ENCODE measurements at places on chromosomes 5 and 9.

DNA sequence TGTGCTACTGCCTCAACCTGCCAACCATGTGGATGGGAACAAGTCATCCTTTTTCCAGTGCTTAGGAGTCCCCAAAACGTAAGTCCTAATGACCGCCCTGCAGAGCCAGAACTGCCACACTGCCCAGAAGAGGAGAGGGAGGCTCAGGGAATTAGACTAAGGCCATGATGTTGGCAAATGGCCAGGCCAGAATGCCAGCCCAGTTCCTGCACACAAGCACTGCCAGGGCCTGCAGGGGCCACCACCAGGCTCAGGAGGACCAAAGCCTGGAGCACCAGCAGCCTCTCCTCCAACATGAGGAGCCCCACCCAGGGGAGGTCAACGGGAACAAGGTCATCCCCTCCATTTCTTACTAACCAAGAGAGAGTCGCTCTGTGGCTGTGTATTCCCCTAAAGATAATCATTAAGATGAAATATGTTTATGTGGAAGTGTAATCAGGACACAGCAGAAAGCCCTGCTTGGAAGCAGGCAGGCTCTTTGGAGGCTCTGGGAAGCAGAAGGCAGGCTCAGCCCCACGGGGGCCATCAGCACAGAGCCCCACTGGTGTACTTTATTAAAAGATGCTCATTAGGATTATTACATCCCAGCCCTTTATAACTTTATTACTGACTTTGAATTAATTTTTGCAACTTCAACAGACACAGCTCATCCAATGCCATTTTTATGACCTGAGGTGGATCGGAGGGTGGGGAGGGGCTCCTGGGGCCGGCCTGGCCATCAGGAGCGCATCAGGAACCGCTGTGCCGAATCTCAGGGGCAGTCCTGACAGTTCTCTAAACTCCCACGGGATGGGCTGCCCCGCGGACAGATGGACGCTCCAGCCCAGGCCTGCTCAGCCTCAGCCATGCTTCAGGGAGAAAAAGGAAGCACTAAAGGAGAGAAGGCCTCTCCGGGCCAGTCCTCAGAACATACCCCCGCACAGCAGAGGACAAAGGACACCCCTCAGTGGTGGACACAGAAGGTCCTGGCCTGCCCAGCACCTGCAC, 127.0 kb downstream of the ADAMTS2 start:
- DNase-seq = no peak

GRCh38 chr5:37988454-37989046, 148.7 kb upstream of the GDNF start:
- no peak for DNase-seq

DNA sequence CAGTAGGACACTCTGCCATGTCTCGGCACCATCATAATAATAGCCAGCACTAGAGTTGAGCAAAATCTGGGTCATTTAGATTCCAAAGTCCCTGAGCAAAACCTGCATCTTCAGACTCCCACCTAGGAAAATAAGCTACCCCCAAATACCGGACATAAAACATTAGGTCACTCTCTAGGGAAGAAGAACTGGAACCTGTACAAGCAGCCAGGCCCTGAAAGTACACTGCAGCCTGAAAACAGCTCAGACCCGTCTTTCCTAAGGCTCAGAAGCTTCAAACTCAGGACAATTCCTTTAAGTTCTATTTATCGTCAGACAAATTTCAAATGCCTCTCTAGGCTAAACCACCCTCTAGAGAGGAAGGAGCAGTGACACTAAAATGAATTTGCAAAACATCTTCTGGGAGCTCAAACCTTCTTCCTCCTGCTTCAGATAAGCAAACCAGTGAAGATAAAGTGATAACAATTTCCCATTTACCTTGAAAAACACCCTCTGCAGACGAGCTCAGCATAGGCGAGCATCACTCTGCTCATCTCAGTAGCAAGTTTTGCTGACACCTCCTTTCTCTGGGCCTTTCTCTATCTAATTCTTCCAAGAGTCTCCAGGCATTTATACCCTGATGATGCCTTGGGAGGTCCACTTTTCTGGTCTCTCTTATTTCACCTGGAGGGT, 34.0 kb downstream of the ADAM19 start:
- no peak for DNase-seq

GRCh38 chr9:1458503-1458902, 408.3 kb downstream of the DMRT2 start:
- no peak for DNase-seq

DNA sequence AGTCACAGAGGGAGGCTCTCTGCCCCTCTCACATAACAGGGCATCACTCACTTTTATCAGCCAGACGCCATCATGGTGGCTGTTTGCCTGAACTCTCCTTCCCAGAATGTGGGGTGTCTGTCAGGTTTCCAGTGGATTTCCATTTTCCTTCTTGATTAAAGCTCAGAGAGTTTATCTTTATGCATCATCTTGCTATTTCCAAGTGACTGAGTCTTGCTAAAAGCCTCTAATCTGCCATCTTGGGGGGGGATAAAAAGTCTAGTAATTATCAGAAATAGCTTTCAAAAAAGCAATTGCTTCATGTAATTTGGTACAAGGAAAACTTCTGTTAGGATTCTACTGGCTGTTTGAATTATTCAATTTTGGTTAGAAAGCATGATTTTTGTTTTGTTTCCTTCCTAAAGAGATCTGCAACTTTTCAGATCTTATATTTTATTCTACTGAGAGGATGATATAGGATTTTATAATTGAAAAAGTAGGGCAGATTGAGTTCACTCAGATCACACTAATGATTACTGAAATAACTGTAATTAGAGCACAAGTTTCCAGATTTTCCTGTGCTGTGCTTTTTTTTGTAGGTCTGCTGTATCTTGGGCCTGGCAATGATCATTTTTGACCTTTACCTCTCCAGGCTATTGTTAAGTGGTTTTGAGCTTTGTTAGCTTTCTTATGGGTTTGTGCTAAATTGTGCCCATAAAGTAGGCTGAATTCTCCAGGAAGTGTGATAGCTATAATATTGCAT, 661.5 kb downstream of the TLE4 start:
- no peak for DNase-seq

- DNase-seq = no peak
Measured at GRCh38 chr5:157857816-157858526, 974 bp downstream of the CLINT1 start.

GRCh38 chr5:180803181-180804128, 849 bp upstream of the MGAT1 start:
- peak; percentile 72 for DNase-seq

GRCh38 chr9:71916834-71917534, 5.5 kb downstream of the C9orf85 start:
- DNase-seq = no peak

DNA sequence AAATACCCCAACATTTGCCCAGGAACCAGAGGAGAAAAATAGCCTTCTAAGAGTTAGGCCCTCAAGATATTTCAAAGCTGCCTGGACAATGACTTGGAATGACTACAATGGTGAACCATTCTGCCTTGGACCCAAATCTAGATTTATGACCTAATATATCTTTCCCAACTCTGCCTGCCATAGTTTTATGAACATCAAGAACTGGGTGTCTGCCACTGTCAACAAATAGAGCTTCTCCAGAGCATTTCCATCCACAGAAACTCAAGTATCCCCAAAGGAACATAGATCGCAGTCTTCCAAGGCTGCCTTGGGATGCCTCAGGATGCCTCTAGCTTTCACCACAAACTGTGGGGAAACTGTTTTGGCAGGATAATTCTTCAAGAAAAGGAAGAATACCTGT, 48.2 kb upstream of the NFIB start:
- DNase-seq = no peak

DNA sequence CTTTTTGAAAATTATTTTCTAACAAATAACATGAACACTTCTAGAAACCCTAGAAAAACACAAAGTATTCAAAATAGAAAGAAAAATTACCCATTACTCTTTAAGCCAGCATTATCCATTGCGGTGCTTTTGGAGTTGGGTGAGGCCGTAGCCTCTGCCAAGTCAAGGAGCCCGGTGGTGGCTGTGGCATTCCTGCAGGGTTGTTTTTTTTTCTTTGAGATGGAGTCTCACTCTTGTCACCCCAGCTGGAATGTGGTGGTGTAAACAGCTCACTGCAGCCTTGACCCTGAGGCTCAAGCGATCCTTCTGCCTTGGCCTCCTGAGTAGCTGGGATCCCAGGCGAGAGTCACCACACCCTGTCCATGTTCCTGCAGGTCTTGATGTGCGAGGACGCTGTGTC, 8.2 kb upstream of the AHRR start:
- no peak for DNase-seq

DNA sequence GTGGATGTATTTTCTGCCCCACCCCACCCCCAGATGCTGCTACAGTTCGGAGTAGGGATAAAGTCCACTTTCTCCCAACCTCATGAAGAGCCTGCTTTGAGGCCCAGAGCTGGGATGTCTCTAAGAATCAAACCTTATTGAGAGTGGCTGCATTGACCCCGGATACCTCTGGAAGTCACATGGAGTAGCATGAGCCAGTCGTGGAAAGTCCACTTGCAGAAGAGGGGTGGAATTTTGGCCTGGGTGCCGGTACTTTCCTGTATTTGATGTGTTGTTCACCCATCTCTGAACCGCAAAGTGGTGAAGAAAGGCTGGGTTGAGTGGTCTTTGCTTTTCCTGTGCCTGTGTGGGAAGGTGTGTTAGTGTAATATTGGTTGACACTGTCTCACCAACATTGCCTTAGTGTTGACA, 3.7 kb downstream of the OTULIN start:
- no peak for DNase-seq

DNA sequence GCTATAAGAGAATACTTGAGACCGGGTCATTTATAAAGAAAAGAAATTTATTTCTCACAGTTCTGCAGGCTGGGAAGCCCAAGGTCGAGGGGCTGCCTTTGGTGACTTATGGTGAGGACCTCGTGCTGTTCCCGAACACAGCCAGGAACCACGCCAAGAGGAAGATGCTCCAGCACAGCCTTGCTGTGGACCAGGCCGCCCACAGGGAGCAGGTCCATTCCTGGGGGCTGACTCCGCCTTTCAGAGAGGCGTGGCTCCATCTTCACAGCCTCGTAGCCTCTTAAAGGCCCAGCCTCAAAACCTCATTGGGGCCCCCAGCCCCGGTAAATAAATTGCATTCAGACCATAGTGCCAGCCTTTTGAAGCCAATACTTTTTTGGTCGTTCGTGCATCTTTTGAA, 93.5 kb upstream of the CACNA1B start:
- no peak for DNase-seq

DNA sequence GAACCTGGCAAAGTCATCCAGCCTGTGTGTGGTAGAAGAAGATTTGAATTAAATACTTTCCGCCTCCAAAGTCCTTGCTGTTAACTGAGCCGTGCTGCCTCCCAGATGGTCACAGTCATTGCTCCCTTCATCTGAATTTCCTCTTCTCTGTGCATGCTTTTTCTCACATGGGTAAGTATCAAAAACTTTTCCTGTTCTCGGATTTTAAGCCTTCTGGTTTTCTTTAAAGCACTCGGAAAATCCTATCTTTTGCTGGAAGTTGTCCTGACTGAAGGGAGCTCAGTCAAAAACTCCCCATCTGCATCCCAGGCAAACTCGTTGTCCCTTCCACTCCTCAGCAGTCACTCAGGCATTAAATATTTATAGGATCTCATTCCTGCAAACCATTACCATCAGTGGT, 290.0 kb upstream of the PIK3R1 start:
- DNase-seq = no peak

GRCh38 chr5:3542158-3542557, 53.5 kb upstream of the IRX1 start:
- DNase-seq = no peak

GRCh38 chr5:90093751-90094485, 315.6 kb downstream of the CETN3 start:
- DNase-seq = no peak

DNA sequence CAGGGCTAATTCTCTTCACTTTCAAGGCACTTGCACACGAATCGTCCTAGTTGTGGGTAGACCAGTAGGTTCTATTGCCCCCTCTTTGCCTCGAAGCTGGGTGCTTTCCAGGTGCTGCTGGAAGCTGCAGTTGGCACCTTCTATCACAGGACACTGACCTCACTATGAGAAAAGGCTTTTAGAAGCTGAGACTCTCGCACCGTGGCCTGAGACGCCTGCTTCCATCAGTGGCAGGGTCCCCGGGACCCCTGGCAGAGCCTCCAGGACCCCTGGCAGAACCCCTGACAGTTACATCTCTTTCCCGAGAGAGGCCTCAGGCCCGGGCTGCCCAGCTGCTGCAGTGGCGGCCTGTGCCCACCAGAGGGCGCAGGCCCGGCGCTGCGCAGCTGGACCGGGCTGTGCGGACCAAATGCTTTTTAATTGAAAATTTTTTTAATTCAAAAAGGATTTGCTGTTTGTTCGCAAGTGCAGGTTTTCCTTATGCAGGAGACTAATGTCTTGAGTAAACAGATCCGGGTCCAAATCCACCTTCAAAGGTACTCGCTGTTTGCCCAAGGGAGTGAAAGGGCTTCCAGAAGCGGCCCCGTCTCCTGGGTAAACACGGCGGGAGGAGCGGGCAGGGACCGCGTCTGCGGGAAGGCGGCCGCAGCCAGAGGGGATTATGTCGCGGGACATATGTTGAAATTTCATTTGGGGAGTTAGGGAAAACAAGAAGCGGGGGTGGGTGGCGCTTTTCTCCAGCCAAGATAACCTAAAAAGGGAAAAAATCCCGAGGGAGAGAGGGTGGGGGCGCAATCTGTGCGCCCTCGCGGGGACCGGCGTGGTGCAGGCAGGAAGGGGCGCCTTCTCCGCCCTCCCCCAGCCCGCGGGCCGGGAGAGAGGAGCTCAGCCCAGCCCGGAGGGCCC, 114.5 kb upstream of the LMX1B start:
- no peak for DNase-seq

DNA sequence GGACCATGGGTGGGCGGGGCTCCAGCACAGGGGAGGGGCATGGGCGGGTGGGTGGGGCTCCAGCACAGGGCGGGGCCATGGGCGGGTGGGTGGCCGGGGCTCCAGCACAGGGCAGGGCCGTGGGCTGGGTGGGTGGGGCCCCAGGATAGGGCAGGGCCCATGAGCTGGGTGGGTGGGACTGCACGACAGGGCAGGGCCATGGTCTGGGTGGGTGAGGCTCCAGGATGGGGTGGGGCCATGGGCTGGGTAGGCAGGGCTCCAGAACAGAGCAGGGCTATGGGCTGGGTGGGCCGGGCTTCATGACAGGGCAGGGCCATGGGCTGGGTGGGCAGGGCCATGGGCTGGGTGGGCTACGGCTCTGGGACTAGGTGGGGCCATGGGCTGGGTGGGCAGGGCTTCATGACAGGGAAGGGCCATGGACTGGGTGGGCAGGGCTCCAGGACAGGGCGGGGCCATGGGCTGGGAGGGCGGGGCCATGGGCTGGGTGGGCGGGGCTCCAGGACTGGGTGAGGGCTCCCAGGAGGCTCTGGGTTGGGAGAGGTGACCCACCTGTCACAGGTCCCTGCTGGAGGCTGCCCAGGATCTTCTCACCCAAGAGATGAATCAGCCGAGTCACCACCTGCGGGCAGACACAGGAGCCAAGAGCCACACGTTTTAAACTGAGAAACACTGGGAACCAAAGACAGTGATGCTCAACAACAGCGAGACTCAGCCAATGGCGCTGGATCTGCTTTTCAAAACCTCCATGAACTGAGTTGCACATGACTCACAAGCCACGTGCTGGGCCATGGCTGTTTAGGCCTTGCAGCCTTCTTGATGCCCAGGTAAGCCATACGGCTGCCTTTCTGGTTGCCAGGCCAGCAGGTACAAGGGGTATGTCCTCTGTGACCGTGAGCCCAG, 33.6 kb upstream of the NSMF start:
- no peak for DNase-seq

GRCh38 chr5:173011566-173011965, 28.0 kb downstream of the ATP6V0E1 start:
- no peak for DNase-seq
